Nucleus accumbens (tissue), 56 donors: ENCODE measurements at places on chromosomes 5 and 9.

- DNase-seq: no peak
Measured at GRCh38 chr9:14515571-14516198, 177.5 kb downstream of the ZDHHC21 start.

- no peak for DNase-seq
Measured at GRCh38 chr5:34708777-34709176, 52.6 kb downstream of the RAI14 start.

GRCh38 chr5:13745508-13745907 lies 199.0 kb downstream of the DNAH5 start:
- DNase-seq: no peak

DNA sequence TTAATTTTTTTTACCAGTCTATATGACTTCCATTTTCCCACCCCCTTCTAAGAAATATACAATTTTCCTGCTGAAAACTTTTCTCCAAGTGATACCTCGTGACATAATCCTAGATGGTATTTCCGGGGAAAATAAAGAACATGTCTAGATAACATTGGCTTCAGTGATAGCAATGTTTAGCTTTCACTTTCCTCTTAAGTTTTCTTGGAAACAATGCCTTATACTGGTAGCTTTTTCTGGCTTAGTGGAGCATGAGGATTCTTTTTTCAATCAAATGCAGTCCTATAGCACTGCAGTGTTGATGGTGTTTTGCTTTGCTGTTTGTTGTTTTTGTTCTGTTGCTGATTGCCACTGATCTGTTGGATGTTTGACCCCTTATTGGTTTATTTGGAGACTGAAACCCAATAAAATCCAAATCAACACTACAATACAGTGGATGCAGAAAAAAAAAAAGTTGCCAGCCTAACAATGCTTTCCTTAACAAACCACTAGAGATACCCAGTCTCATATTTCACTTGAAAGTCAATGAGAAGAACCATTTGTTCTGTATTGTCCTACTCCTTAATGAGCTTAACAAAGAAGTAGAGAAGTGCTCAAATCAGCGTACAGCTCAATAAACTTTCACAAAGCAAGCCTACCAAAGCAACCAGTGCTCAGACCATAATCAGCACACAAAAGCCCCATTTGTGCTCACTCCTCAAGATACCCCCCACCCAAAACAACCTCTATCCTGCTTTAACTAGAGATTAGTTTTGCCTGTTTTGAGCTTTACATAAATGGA lies 74.2 kb upstream of the GRAMD2B start:
- no peak for DNase-seq

DNA sequence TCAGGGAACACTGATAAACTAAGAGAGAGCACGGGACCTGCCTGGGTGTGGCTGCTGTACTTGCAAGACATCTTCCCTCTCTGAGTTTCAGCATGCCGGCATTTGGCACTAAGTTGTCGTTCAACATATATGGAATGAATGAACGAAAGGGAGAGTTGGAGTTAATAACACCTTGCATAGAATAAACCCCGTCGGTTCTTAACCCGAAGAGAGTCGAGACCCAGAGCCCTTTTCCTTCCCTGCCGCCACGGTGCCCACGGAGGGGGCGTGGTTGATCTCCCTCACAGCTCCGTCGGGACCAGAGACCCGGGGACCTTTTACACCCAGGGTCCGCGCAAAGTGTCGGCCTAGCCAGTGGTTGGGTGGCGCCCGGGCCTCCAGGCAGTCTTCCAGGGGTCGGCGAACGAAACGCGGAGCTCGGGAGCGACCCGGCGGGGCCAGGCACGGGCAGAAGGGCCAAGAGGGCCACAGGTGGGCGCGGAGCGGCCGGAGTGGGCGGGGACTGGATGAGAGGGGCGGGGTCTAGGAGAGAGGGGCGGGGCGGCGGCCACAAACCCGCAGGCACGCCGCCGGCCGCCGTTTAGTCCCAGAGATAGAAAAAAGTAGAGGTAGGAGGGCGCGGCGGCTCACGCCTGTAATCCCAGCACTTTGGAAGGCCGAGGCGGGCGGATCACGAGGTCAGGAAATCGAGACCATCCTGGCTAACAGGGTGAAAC lies 735 bp upstream of the RPL26L1 start:
- peak; percentile 51 for DNase-seq

DNA sequence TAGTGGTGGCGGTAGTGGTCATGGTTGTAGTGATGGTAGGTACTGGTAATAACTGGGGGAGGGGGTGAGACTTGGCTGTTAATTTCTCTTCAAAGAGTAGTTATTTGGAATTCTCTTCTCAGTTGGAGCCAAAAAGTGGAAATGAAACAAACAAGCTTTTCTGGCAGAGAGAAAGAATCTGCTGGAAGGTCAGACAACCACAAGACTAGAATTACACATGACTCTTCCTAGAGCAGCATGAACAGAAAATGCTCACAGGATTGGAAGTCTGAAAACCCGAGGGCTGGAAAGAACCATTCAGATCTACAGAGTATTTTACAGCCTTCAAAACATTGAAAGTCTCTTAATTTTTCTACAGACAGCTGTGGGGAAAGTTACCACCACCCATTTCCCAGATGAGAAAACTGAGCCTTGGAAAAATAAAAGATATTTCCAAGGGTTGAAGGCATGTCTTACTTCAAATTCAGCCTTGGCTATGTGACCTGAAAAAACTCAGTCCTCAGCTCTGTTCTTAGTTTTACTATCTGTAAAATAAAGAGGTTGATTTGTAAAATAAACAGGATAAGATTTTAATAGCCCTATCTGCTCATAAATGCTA lies 42.9 kb upstream of the TRIM32 start:
- no peak for DNase-seq

DNA sequence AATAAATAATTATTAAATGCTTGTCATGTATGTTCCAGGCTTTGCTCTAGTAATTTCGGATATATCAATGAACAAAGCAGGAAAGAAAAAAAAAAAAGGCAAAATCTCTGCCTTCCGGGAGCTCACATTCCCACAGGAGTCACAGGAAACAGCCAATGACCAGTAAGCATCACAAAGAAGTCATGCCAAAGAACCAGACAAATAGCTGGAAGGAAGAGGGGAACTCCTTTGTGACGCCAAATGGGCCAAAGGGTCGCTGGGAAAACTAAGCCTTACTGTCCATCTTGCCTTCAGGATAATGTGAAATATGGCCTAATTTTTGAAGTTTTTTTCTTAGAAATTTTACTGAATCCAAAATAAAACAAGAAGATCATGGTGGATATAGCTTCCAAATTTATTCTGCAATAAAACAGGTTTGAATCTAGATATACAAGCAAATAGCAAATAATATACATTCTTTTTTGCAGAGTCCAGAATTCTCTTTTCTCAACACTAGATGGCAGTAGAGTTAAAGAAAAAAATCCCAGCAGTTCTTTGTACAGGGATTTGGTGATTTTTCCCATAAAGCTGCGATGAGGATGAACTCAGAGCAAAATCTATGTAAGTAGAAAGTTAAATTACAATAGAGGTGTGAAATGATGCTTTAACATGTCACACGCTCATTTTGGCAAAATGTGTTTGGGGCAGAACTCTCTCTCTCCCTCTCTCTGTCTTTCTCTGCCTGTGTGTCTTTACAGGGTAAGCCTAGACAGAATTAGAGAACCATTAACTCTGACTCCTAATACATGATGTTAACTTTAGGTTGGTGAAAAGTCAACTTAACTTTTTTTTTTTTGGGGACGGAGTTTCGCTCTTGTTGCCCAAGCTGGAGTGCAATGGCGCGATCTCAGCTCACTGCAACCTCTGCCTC lies 60.0 kb upstream of the TUT7 start:
- DNase-seq: no peak

- DNase-seq: no peak
Measured at GRCh38 chr9:110371411-110372007, 33.8 kb upstream of the TXNDC8 start.

GRCh38 chr5:68953231-68953874 lies 140.5 kb upstream of the SLC30A5 start:
- DNase-seq: no peak

DNA sequence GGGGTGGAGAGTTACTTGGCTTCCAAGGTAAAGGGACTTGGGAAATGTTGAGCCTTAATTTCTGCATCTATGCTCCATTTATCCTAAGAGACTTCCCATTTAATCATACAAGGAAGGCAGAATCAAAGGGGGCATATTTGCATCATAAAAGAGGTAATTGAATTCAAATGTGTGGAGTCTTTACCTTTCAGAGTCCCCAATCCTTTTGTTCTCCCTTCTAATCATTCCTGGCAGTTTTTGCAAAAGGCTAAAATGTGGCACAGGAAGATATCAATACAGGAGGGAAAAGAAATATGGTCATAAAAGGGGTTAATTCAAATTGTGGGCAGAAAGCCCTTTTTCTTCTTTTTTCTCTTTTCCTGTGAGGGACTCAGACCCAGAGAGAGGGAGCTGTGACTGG lies 69.5 kb downstream of the SFXN1 start:
- DNase-seq: no peak

GRCh38 chr5:110021251-110021650 lies 331.5 kb downstream of the MAN2A1 start:
- DNase-seq: no peak

GRCh38 chr5:43140286-43140685 lies 19.6 kb downstream of the ZNF131 start:
- DNase-seq: no peak

DNA sequence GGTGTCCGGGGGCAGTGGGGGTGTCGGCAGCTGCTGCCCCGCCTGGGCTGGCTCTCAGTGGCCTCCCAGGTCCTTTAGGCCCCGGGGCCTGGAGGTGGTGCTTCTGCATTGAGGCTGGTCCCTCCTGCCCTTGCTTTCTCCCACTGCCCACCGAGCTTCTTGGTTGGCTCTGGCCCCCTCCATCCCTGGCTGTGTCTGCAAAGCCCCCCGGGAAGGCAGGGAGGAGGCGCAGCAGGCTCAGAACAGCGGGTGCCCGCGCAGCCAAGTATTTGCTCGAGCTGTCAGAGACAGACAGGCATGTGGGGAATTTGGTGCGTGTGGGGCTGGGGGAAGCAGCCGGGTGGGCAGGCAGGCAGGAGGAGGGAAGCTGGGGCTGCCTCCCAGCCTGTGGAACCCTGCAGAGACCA lies 11.5 kb downstream of the CXXC5 start:
- DNase-seq: no peak

DNA sequence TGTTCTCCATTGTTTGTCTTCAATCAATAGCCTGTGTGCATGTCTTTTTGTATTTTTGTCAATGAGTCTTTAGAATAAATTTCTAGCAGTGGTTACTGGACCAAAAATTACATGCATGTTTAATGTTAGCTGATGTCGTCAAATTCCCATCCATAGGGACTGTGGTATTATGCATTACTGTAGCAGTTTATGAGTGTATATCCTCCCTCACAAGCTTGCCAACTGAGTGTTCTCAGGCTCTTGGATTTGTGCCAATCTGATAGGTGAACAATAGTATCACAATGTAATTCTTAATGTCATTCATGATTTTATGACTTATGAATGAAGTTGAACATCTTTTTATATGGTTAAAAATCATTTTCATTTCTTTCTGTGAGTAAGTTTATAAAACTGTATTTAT lies 13.0 kb downstream of the SNX24 start:
- no peak for DNase-seq

DNA sequence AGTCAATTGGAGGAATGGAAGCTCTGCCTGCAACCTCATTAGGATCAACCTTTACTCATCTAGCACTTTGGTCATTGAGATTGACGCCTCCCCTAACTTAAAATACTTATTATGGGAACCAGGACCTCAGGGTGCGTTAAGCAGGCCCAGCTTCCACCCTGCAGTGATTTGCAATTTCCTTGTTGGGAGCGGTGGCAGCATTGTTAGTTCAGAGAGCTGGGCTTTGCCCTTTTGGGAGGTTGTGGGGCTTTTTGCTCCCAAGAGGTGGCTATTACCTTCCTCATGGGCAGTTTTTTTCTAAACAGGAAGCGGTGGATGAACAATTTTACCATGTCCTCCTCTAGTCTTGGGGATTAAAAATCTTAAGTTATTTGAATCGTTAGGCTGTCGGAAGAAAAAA lies 60.9 kb downstream of the TMEM215 start:
- no peak for DNase-seq

DNA sequence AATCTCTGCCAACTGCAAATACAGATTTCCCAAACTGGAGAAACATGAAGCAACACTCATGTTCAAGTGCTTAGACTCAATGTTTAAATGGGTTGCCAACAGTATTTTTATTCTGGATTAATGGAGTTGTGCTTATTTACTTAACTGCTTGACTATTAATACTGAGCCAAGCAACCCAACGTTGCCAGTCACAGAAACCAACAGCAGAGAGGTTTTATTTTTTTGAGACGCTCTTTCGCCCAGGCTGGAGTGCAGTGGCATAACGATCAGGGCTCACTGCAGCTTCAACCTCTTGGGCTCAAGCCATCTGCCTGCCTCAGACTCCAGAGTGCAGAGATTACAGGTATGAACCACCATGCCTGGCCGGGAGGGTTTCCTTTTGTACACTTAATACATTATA lies 8.5 kb upstream of the TMEM268 start:
- no peak for DNase-seq

GRCh38 chr9:21862871-21863270 lies 60.4 kb downstream of the MTAP start:
- DNase-seq: no peak

DNA sequence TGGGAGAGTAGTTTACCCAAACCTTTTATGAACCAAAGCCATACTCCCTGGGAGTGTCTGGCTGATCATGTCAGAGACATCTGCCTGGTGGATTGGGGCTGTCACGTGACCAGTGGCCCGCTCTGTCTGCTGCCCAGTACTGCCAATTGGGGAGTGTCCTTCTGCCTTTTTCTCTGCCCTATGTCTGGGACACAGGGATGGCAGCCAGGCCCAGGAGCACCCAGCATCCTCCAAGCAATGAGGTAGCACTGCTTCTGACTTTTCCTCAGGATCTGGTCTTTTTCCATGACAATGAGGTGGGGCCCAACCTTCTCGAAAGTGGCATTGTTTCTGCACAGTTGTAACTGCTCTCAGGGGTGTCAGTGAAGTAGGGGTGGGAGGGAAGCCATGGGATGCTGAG lies 21.8 kb downstream of the DAPK1 start:
- DNase-seq: no peak

DNA sequence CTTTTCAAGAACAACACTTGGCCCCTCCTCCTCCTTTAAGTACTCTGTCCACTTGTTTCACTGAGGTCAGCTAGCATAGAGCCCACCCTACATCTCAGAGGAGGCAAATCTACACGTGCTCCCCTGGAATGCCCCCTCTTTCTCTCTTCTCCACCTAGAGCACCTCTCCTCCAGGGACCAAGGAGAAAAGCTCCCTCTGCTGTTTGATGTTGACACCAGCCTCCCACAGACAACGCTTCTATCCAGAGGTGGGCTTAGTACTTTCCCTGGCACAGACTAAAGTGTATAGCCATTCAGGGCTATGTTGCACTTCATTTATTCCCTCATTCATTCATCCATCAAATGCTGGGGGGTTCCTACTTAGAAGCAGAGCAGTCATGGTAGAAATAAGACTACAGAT lies 68.2 kb upstream of the TAF1L start:
- no peak for DNase-seq
